Activated CD4-positive, CD25-positive, alpha-beta regulatory T cell treated with anti-CD3 and anti-CD28 coated beads, Interleukin-2, amount 50 U/mL, for 24 hours (primary cell): ENCODE measurements at places on chromosomes 7 and 10.

GRCh38 chr7:101363196-101363733 is 590 bp downstream of the COL26A1 start:
- no peak for ATAC-seq

DNA sequence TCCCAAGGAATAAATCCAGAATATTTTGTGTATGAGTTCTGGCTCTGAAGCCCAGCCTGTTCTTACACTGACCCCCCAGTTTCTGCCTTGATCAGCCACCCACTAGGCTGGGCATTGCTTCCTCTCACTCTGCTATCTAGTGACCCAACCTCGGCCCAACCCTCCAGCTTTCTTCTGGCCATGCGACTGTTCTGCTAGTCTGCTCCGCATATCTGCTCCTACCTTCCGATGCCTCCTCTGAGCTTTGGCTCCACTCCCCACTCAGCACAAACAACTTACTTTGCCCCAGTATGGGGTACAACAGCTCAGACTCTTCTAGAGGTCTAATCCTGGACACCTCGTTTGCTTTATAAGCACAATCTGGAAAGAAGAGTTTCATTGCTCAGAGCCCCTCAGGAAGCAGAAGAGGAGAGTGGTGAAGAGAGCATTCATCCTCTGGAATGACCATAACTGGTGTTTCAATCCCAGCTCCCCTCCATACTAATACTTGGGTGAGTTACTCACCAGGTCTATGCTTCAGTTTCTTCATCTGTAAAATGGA is 99.6 kb downstream of the NPSR1 start:
- no peak for ATAC-seq

- ATAC-seq = no peak
These were observed 75.9 kb downstream of the FAM204A start for GRCh38 chr10:118266098-118266748.

GRCh38 chr10:8180360-8181109 is 126.0 kb downstream of the GATA3 start:
- ATAC-seq = no peak

DNA sequence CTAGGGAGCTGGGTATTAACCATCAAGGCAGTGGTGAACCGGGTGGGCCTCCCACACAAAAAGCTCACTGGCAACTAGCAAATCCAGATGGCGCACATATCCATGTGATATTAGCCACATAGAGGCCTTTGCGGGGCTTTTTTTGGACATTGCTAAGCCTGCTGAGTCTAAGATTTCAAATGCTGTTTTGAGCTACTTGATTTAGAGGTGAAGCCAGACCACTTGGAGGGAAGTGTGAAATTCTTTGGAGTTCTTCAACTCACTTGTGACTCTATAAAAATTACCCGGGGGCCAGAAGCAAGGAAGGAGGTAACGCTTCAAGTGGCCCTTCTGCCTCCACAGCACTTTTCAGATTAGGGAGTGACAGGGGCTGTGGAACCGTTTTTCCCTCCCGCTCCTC is 619.8 kb upstream of the GALNT17 start:
- ATAC-seq = no peak

DNA sequence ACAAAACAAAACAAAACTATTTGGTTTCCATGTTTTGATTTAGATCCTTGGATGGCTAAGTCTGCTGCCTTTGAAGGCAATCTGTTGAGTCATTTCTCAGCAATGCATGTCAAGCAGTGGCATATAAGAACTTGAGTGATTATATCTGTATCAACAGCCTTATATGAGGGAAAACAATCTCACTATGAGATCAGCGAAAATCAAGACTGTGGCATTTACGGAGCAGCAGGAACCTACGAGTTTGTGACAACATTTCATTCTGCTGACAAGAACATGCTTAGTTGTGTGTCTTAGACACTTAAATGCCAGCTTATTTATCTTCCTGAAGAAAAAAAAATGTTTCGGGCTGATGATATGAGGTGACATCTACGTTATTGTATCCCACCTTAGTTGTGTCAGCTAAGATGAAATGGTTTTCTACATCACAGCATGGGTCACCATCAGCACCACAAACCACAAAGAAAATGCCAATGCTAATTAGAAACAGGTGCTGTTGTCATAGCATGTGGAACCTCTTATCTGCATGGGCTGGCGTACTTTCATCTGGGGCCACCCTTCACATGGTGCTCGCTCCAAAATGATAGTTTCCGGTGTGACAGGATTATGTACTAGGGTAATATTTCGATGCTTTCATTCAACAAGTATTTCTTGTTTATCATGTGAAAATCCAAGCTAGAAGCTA is 1085.5 kb downstream of the SORCS1 start:
- no peak for ATAC-seq

GRCh38 chr10:79468841-79469585 is 23.6 kb upstream of the ZCCHC24 start:
- ATAC-seq = no peak

GRCh38 chr10:102770108-102770482 is 26.3 kb downstream of the WBP1L start:
- peak; percentile 30 for ATAC-seq
